Non-pigmented ciliary epithelial cell (primary cell): ENCODE measurements at places on chromosomes 4 and X.
A peak's percentile ranks its signal among the peaks of the same experiment; 100 is the strongest.

DNA sequence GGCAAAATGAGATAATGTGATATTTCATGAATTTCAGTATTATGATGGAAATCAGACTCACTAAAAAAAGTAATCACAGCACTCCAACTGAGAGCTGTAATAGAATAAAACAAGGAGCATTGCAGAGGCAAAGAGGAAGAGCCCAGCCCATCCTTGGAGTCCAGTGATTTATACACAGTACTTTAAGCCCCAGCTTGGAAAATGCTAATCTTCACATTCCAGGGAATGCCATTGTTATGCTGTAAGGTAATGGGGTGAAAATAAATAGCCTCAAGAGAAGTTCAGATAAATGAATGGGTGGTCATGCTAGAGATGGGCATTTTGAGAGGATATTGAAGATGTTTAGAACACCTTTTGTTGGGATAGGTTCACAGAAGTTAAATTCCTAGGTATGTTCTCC lies 190.3 kb upstream of the TAPT1 start:
- no peak for DNase-seq

DNA sequence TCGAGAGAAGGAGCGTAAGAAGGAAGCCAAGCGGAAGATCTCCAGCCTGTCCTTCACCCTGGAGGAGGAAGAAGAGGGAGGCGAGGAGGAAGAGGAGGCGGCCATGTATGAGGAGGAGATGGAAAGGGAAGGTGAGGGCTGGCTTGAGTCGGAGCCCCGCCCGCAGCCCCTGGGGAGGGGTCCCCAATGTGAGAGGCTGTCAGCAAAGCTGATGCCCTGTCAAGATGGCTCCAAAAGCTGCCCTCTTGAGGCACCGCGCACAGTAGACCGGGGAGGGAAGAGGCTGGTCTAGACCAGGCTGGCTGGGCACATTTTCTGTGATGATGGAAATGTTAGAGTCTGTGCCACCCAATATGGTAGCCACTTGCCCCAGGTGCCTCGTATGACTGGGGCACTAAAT lies 2.5 kb downstream of the FAM50A start:
- no peak for DNase-seq

DNA sequence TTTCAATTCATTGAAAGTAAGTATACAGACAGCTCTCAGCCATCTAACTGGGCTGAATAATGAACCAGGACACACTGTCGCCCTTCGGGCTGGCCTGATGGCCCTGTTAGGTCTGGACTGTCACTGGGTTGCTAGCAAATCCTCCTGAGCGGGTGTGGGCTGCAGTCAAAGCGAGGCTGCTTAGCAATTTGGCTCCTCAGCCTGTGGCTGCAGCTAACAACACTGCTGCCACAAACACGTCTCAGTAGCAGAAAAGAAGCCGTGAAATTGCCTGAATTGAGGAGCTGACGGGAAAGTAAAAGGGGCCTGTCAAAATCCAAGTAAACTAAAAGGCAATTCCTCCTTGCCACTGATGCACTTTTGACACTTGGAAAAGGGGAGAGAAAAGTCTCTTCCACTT lies 72.8 kb downstream of the SMIM20 start:
- no peak for DNase-seq

DNA sequence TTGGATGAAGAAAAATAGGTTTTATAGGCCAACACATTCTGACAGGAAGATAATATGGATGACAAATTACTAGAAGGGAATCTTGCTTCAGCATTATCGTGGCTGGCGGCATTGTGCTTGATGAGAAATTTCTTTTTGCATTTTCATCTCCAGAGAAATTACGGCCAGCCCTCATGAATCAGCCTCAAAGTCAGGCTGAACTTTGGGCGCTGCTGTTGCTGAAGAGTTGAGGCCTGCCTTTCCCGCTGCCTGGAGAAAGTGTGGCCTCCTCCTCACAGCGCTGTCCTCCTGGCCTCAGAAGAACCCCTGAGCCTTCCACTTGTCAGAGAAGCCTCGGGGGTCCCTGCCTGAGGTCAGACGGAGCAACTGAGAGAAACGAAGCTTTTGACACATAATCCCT lies 272.4 kb upstream of the KCNIP4 start:
- DNase-seq = no peak

- DNase-seq = no peak
Observed at GRCh38 chrX:35809781-35810180, 11.6 kb downstream of the MAGEB16 start.

GRCh38 chrX:74242050-74242449 lies 61.9 kb upstream of the ZCCHC13 start:
- peak; percentile 34 for DNase-seq

DNA sequence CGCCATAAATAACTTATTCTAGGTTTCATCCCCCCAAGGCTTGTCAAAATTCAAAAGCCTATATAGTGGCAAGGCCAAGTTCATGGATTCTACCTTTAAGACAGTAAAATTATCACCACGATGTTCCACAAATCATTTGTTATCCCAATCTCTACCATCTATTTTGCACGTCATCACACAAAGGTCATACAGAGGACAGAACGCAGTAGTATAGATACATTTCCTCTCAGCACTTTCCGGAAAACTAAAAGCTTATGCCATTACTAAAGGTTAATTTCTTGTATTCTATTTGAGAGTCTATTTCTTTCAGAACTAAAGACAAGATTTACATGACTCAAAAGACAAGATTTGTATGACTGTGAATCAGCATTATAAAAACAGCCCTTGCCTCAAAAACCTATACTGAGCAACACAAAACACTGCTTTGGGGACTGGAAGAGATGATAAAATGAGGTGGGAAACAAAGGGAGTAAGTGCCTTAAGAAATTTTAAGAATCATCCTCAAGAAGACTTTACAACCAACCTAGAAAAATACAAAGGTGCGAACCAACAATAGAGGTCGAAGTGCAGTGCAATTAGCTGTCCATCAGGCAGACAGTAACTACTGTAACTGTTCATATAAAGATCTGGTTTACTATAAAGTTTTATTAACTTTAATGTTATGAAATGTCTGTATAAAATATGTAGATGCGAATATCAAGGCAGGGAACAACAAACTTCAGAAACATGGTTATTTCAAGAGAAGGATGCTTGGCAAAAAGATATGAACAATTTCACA lies 7.6 kb downstream of the UBE2D3 start:
- no peak for DNase-seq

- no peak for DNase-seq
Observed at GRCh38 chrX:149939655-149939904, 1.3 kb upstream of the EOLA2 start.

DNA sequence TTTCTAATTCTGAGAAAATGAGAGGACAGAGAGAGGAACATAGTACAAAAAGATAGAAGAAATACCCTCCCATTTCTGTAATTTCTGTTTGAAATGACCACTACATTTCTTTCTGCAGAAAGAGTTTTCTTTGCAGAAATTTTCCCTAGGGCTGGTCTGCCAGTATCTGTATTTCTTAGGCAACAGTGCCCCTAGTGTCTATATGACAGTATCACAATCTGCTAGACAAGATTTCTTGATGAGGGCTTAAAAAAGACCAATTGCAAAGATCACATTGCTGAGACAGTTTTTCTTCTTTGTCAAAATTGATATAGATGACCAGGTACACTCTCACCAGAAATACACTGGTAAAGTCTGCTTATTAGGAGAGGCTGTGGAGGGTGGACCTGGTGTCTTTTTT lies 81.0 kb upstream of the ZDHHC15 start:
- no peak for DNase-seq

DNA sequence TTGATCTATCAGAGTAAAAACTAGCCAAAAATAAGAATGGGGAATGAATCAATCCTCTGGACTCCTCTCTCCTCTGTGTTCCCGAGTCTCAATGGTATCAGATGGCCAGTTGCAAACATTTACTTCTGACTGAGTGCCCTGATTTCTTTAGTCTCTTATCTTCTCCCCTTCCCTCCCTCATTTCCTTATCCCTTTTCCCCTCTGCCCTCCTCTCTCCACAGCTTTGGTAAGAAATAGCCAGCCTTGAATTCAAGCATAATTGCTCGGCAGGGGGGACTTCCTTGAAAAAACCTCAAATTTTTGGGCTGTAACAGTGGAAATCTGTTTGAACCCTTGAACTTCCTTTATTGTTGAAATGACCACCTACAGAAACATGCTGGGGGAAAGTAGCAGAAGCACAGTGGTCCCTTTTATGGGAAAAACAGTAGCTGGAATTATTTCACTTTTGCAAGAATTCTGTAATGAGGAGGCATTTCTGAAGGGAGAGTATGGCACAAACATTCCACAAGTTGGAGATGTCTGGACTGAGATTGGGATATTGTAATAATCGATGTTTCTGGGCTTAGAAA lies 40.3 kb downstream of the NHS start:
- no peak for DNase-seq

GRCh38 chr4:106565727-106566126 lies 197.1 kb upstream of the GIMD1 start:
- no peak for DNase-seq

- no peak for DNase-seq
Observed at GRCh38 chr4:66554826-66555225, 884.5 kb upstream of the EPHA5 start.

GRCh38 chrX:115112411-115112810 lies 76.8 kb upstream of the RBMXL3 start:
- no peak for DNase-seq

DNA sequence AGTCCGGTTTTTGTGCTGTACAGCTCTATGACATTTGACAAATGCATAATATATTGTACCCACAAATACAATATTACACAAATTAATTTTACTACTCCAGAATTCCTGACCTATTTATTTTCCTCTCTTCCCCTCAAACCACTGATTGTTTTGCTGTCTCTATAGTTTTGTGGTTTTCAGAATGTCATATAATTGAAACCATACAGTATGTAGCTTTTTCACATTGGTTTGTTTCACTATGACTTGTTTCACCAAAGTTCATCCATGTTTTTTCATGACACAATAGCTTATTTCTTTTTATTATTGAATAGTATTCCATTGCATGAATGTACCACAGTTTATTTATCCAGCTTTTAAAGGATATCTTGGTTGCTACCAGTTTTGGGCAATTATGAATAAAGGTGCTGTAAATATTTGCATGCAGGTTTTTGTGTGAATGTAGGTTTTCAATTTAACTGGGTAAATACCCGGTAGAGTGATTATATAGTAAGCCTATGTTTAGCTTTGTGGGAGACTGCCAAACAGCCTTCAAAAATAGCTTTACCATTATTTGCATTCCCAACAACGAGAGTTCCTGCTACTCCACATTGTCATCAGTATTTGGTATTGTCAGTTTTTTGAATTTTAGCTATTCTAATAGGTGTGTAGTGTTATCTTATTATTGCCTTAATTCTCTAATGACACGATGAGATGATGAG lies 25.9 kb downstream of the RNF175 start:
- DNase-seq = no peak

GRCh38 chr4:139954512-139954911 lies 199.5 kb downstream of the MAML3 start:
- no peak for DNase-seq

GRCh38 chr4:5882947-5883346 lies 9.9 kb downstream of the CRMP1 start:
- no peak for DNase-seq

- DNase-seq = no peak
Observed at GRCh38 chr4:3114377-3114776, 39.9 kb downstream of the HTT start.

- DNase-seq = no peak
Observed at GRCh38 chr4:150583287-150584110, 1.5 kb downstream of the MAB21L2 start.

GRCh38 chr4:76182463-76182862 lies 31.2 kb downstream of the SCARB2 start:
- no peak for DNase-seq

DNA sequence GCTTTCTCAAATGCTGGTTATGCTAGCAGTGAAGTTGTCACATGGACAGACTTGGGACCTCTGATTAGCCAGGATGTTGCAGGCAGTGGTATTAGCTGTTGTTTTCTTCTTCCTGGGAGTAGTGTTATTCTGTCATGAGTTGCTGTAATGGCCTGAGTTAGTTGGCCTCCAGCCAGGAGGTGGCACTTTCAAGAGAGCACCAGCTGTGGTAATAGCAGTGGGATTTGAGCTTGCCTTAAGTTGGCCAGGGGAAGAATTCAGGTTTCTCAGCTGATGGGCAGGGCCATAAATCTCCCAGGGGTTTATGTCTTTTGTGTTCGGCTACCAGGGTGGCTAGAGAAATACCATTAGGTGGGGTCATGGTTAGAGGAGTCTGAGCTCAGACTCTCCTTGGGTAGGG lies 132.6 kb downstream of the GLUD2 start:
- DNase-seq = no peak

DNA sequence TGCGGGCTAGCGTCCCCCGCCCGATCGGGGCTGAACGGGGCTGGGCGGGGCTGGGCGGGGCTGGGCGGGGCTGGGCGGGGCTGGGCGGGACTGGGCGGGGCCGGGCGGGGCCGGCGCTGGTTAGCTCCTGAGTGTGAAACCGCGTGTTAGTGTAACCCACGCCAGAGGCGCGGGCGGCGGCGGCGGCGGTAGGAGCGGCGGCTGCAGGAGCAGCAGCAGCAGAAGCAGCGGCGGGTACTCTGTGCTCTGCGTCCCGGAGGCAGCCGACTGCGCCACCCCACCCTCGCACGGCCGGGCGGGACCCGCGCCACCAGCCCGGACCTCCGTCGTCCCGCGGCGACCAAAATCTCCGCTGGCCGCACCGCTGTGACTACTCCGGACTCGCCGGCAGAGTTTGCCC lies 128.1 kb downstream of the LAS1L start:
- no peak for DNase-seq

- no peak for DNase-seq
Observed at GRCh38 chr4:7306021-7306965, 114.0 kb downstream of the SORCS2 start.

- no peak for DNase-seq
Observed at GRCh38 chrX:109399831-109400230, 82.1 kb downstream of the GUCY2F start.

- no peak for DNase-seq
Observed at GRCh38 chrX:152028579-152028978, 54.1 kb upstream of the GABRE start.

- no peak for DNase-seq
Observed at GRCh38 chr4:5993876-5994811, 24.1 kb downstream of the C4orf50 start.

DNA sequence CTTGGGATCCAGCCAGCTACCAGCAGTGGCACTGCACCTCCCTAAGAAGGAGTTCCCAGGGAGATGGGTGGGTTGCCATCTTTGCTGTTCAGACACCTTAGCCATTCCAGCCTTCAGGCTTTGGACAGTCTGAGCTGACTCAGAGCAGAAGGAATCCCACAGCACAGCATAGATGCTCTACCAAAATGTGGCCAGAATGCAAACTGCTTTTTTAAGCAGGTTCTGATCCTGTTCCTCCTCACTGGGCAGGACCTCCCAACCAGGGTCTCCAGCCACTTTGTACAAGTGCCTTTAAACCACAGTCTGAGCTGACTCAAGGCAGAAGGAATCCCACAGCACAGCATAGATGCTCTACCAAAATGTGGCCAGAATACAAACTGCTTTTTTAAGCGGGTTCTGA lies 209.0 kb downstream of the NPNT start:
- DNase-seq = no peak

GRCh38 chrX:1093586-1094421 lies 118.6 kb downstream of the CRLF2 start:
- no peak for DNase-seq

GRCh38 chrX:137171626-137172025 lies 137.8 kb upstream of the GPR101 start:
- DNase-seq = no peak
